SJSA1 (cell line): ENCODE measurements at places on chromosomes 16 and 17. TPM values are rescaled to one million over a fixed set of nuclear protein-coding genes. Genes with fewer than 3 reads are reported as not detected.

GRCh38 chr17:48093341-48094045 lies 7.8 kb downstream of the CBX1 start:
- H3K27ac ChIP-seq: no peak overlapping the region
- H3K36me3 ChIP-seq: peaks cover 57% of the 10 kb centered on the region
- H3K4me1 ChIP-seq: no peaks in the 10 kb centered on the region
- no peak for DNase-seq
- no peak overlapping the region for H3K4me3 ChIP-seq

- no peaks in the 10 kb centered on the region for H3K4me1 ChIP-seq
- H3K27ac ChIP-seq: no peak overlapping the region
- no peaks in the 10 kb centered on the region for H3K36me3 ChIP-seq
- DNase-seq: no peak
- no peak overlapping the region for H3K4me3 ChIP-seq
Observed at GRCh38 chr17:58873926-58874325, 118.3 kb downstream of the PPM1E start.

DNA sequence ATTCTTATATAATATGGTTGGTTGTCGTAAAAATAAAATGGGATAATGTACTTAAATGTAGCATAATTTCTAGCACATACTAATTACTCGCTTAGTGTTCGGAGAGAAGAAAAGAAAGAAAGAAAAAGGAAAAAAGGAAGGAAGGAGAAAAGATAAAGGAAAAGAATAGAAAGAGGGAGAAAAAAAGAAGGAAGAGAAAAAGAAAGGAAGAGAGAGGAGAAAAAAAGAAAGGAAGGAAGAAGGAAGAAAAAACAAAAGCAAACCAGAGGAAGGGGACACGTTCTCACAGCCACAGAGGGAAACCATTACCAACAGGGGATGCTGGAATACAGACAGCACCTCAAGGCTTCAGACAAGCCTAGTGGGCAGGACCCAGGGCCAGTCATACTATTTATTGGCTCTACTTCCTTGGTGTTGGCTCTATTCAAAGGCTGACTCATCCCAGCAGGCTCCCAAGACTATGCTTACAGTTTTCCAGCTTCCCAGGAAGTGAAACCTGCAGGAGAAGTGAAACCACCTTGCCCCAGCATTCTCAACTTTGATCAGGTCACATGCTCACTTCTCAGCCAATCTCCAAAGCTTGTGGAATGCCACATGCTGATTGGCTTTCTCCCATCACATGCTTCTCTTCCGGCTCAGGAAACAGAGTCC lies 273.5 kb upstream of the IRX5 start:
- DNase-seq: no peak
- H3K27me3 ChIP-seq: no peaks in the 10 kb centered on the region
- no peak overlapping the region for H3K4me3 ChIP-seq
- no peaks in the 10 kb centered on the region for H3K4me1 ChIP-seq
- no peak overlapping the region for H3K27ac ChIP-seq
- H3K36me3 ChIP-seq: no peaks in the 10 kb centered on the region

GRCh38 chr16:84511180-84511800 lies 6.8 kb upstream of the MEAK7 start:
- no peaks in the 10 kb centered on the region for H3K27me3 ChIP-seq
- peaks cover 43% of the 10 kb centered on the region for H3K4me1 ChIP-seq
- no peaks in the 10 kb centered on the region for H3K36me3 ChIP-seq

GRCh38 chr17:58315281-58315711 lies 13.3 kb downstream of the TSPOAP1 start:
- DNase-seq: no peak
- no peaks in the 10 kb centered on the region for H3K4me1 ChIP-seq
- H3K4me3 ChIP-seq: no peak overlapping the region
- H3K27ac ChIP-seq: no peak overlapping the region

DBNDD1 gene
- total RNA-seq: 1.3 TPM in 1 of 2 replicates, not detected in the other

C17orf107 gene
- 0.18 TPM in 1 of 2 replicates, not detected in the other for total RNA-seq

IL34 gene
- total RNA-seq: 0.74 and 1.4 TPM in 2 replicates
